ENCODE measurements at places on chromosomes 13 and 19.

DNA sequence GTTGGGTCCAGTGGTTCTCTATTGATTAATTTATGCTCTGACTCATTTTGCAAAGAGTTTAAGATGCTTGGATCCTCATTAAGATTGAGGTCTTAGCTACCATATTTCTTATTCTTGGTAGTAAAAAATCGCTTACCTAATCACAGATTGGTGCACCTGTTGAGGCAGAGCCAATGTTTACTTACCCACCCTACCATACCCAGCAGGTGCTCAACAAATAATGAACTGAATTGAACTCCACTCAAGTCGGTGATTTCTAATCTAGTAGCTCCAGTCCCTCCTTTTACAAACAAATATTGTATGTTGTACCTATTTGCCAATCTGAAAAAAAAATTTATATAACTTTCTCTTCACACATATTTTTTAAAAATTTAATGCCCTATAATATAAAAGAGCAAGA lies 361.0 kb downstream of the FGF14 start:
- no peak for DNase-seq

- DNase-seq = no peak
Observed at GRCh38 chr19:29806098-29806866, 5.5 kb upstream of the CCNE1 start.

GRCh38 chr19:40716482-40717324 lies at the start of the genes COQ8B and ITPKC:
TSS of gene COQ8B (minus strand) at chr19:40716886. CDS start at chr19:40714632, 2,254 bp downstream.
TSS of gene ITPKC (plus strand) at chr19:40717112. CDS start at chr19:40717136, 24 bp downstream.
- DNase-seq = peak; percentile 100

- DNase-seq = no peak
Observed at GRCh38 chr13:63403733-63404132, 1988.1 kb upstream of the PCDH20 start.

DNA sequence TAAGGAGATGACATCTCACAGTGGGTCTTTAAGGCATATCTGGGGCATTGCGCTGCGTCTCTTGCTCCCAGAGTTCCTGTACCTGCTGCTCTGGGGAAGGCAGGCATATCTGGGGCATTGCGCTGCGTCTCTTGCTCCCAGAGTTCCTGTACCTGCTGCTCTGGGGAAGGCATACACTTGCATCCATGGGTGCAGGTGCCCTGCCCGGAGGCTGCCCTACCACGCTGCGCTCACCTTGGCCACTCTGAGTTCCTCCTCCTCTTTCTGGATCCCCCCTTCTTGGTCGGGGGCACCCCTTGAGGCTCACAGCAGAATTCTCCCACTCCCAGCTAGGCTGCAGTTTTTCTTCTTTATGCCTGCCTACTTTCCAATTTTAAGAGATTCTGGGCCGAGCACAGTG lies 60.9 kb upstream of the TMTC4 start:
- DNase-seq = no peak

GRCh38 chr13:43804461-43805070 lies 17.8 kb upstream of the ENOX1 start:
- DNase-seq = no peak

DNA sequence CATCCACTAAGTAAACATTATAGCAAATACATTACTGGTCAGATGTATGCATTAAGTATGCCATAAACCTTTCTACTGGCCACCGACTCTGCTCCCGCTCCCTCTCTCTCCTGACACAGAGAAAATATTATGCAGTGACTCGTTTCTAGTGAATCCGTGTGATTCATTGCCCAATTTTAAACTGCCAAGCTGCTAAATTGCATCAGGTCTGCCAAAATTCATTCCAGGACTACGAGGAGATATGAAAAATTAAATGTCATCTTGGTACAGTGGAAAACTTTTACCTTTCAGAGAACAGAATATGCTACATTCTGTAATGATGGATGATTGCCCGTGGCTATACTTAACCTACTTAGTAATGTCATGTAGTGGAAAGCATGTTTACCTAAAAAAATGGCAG lies 368.8 kb upstream of the TSHZ3 start:
- DNase-seq = no peak

GRCh38 chr13:97802213-97802612 lies 151.3 kb upstream of the IPO5 start:
- DNase-seq = no peak

GRCh38 chr19:13176345-13176744 lies 26.1 kb downstream of the IER2 start:
- DNase-seq = no peak

GRCh38 chr13:27405546-27406134 lies 18.8 kb upstream of the GTF3A start:
- DNase-seq = no peak
